Myocyte (in vitro differentiated cells): ENCODE measurements at places on chromosomes 13 and 19.

- DNase-seq, result peak; percentile 44
These were observed 42.5 kb upstream of the ANKRD10 start for GRCh38 chr13:110957181-110957884.

- DNase-seq, result no peak
These were observed 757 bp downstream of the WIZ start for GRCh38 chr19:15448778-15449619.

DNA sequence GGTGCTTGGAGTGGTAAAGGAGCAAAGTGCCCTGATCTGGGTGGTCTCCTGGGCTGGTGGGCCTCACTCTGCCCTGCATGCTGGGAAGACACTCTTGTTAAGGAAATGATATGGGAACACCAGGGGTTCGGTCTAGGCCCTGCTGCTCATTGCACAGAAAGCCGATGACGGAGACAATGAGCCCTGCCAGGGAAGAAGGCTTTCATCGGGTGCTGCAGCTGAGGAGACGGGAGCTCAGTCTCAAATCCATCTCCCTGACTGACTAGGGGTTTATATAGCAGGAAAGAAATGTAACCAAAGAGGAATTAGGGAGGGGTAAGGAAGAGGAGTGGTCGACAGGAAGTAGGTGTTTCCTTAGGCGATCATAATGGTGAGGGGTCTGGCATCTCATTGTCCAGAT lies 253.4 kb downstream of the TEX29 start:
- no peak for DNase-seq

- DNase-seq, result peak; percentile 53
These were observed 53.2 kb upstream of the SHKBP1 start for GRCh38 chr19:40523322-40524047.

GRCh38 chr13:94122300-94122915 lies 357.1 kb downstream of the DCT start:
- DNase-seq, result no peak
